GM20000 (cell line): ENCODE measurements at places on chromosomes 11 and 22.

- no peak for DNase-seq
Observed at GRCh38 chr11:61082062-61082870, 20.0 kb upstream of the CD5 start.

DNA sequence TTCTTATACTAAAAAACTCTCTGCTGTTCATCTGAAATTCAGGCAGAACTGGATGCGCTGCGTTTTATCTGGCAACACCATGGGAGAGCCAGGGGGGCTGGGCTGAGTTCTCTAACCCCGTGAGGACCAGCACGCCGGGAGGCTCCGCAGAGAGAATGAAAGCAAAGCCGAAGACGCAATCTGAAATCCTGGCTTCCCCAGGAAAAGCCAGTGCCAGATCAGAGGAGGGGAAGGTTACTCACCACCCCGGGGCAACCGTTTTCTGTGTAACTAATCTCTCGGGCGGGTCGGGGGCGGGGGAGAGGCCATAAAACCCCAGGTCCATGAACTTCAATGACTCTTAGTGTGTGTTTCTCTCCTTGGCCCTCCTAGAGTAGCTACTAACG lies 99.4 kb downstream of the SHANK2 start:
- no peak for DNase-seq

GRCh38 chr11:102451041-102451680 lies 1.4 kb downstream of the TMEM123 start:
- DNase-seq, result no peak

GRCh38 chr11:110329445-110329844 lies 33.0 kb upstream of the RDX start:
- DNase-seq, result no peak

DNA sequence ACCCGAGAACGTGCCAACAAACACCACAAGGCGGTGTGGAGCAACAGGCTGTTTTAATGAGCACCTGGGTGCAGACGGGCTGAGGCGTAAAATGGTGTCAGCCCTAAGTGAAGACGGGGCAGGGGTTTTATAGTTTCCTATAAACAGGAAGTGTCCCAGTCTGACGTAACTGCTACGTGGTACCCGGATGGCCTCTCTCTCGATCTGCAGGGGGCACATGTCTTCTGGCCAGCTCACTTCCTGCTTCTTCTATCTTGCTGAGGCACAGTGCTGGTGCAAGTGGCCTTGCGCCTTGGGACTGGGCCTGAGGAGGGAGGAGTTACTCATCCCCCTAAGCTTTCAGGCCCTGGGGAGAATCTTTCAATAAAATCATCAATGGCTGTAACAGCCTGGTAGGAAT lies 20.9 kb downstream of the OOSP3 start:
- DNase-seq, result no peak

DNA sequence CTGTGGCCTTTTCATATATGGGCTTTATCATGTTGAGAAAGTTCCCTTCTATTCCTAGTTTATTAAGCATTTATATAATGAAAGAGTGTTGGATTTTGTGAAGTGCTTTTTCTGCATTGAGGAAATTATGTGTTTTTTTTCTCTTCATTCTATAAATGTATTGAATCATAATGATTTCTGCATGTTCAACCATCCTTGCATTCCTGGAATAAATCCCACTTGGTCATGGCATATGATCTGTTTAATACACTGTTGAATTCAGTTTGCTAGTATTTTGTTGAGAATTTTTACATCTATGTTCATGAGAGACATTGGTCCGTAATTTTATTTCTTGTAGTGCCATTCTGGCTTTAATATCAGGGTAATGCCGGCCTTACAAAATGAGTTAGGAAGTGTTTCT lies 25.8 kb downstream of the PIM3 start:
- no peak for DNase-seq

DNA sequence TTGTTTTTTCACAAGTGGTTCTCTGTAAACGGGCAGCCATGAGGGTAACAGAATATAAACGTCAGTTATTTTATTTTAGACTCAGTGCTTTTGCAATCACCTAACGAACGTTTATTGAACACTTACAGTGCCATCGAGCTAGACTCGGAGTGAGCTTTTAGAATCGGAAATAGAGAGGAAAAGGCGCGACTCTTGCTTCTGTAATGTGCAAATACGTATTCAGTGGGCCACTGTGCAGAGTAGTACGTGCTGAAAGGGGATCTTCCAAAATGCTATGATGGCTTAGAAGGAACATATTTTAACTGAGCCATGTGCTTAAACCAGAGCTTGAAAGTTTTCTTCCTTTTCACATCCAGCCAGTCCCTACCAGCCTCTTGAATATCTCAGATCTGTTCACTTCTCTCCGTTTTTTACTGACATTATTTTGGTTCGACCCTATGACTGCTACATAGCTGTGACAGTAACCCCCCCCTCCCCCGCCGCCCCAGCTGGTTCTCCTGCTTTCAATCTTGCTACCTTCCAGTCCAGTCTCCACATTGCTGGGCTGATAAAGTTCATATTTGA lies 468 bp downstream of the DDIAS start:
- DNase-seq, result no peak

DNA sequence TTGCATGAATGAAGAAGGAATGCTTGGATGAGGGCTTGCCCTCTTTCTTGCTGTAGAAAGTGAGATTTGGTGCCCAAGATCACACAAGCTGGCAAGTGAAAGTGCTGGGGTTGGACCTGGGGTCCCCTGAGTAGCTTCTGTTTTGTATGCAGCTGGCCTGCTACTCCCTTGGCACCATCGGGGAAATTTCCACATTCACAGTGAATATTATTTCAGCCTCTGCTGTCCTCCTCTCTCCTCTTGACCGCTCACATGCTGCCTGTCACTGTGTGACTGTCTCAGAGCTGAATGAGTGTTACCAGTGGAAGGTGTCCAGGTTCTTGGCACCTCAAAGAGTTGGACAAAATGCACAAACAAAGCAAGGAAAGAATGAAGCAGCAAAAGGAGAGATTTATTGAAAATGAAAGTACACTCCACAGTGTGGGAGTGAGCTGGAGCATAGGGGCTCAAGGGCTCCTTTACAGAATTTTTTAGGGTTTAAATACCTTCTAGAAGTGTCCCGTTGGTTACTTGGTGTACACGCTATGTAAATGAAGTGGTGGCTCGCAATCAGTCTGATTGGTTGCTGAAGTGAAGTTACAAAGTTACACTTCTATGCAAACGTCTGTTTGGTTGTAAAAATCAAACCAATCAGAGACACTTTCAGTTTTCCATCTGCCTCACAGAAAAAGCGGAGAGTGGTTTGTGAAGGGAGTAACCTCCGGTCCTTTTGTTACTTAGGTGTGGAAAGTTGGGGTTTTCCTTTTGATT lies 87.4 kb downstream of the DEPDC5 start:
- DNase-seq, result no peak
